ENCODE measurements at places on chromosomes 13 and 19.
A peak's percentile ranks its signal among the peaks of the same experiment; 100 is the strongest.

DNA sequence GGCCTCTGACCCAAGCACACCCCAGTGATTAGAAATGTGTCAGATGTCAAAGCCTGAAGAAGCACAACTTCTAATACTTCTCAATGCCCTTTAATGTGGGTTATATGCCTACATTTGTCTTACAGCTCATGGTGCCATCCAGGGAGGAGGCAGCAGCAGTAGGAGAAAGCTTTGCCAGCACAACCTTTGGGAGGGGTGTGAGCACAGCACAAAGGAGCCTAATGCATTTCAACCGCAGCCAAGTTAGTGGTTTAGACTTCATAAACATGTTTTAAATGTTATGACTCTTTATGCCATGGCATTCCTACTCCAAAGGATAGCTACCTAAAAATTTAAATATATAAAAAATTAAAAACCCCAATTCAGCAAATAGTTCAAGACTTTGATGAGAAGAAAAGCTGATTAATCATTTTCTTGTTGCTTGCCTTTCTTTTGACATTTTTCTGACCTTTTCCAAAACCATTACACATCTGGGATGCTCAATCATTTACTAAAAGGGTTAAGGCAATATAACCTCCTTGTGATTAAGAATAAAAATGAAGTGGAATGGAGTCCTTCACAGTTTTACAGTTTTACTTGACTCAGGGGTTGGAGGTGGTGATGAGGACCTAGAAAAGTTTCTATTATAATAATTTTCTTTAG, 142.7 kb downstream of the DLEU7 start:
- DNase-seq = peak; percentile 47

- no peak for DNase-seq
Observed at GRCh38 chr19:1739960-1740629, 13.2 kb upstream of the ONECUT3 start.

DNA sequence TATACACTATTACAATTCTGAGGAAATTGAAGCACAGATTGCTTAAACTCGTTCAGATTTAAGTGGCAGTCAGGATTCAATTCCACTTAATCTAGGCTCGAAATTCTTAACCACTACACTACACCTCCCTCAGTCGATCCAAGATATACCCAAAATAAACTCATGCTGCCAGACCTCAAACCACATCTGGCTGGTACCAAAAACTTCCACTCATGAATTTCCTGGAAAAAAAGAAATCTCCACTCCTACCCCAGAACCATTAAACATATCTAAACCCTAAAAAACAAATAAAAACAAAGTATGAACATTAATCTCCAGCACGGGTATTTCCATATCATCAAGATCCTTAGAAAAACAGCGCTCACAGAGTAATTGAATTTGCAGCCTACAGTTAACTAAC, 1.1 kb downstream of the ZFP30 start:
- peak; percentile 1 for DNase-seq

- DNase-seq = no peak
Observed at GRCh38 chr19:55141696-55142095, 7.3 kb downstream of the TNNT1 start.

GRCh38 chr19:2567580-2567979, 91.7 kb downstream of the GADD45B start:
- DNase-seq = no peak

Measured in kidney tubule cell (primary cell).